ENCODE measurements at places on chromosomes 3 and 15.
A peak's percentile ranks its signal among the peaks of the same experiment; 100 is the strongest.

DNA sequence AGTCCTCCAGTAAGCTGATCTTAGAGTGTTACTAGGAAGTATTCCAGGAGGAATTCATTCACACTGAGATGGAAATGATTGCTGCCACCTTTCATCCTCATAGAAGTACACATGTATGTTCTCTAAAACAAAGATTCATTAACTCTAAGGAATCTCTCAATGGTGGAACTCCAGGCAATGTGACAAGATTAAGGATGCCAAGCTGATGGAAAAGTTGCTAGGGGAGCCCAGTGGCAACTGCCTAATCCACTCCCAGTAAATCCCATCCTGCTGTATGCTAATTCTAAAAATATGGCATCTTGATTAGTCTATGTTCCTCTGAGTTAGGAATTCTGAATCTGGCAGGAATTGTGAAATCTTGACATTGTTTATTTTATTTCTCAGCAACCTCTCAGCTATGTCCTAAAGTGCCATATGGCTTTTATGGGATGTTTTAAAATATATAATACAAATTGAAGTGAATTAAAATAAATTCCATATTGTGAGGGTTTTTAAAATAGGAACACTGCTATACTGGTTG is 210.0 kb upstream of the TRIM42 start:
- DNase-seq = no peak

- DNase-seq = peak; percentile 13
Measured at GRCh38 chr15:43285609-43286037, 18.9 kb upstream of the TGM5 start.

GRCh38 chr3:185423178-185423577 is 60.2 kb downstream of the MAP3K13 start:
- no peak for DNase-seq

DNA sequence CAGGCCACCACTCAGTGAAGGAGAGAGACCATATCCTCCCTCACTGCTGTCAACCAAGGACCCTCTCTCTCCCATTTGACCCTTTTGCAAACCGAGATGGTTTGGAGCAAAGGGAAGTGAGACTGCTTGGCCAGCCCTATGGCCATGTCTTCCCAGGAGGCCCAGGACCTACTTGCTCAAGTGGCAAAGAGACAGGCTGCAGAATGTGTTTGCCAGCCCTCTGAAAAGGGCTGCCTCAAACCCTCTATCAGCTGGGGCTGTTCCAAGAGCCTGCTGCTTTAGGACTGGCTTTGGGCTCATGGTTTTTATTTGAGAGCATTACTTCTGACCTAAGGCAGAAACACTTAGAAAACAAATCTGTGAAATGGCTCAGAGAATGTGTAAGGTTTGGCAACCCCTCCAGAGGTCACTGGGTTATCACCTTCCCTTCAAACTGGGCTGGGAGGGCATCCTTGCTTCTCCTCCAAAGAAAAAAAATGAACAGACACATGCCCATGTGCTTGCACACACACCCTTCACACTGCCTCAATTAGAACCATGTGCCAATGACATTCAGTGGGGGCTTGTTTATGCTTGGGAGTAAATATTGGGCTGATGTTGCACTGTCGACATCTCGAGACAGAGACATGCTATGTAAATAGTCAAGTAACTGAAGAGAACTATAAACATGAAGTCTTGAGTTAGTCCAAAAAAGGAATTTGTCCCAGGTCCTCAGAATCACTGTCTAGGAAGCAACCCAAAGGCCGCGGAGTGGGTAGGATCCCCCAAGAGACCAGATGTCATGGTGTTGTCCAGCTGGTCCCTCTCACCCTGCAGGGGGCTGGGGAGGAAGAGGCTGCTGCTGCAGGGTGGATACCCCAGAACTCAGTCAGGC is 49.8 kb upstream of the CTDSPL start:
- no peak for DNase-seq

GRCh38 chr3:139675327-139675726 is 2.4 kb downstream of the NMNAT3 start:
- no peak for DNase-seq

DNA sequence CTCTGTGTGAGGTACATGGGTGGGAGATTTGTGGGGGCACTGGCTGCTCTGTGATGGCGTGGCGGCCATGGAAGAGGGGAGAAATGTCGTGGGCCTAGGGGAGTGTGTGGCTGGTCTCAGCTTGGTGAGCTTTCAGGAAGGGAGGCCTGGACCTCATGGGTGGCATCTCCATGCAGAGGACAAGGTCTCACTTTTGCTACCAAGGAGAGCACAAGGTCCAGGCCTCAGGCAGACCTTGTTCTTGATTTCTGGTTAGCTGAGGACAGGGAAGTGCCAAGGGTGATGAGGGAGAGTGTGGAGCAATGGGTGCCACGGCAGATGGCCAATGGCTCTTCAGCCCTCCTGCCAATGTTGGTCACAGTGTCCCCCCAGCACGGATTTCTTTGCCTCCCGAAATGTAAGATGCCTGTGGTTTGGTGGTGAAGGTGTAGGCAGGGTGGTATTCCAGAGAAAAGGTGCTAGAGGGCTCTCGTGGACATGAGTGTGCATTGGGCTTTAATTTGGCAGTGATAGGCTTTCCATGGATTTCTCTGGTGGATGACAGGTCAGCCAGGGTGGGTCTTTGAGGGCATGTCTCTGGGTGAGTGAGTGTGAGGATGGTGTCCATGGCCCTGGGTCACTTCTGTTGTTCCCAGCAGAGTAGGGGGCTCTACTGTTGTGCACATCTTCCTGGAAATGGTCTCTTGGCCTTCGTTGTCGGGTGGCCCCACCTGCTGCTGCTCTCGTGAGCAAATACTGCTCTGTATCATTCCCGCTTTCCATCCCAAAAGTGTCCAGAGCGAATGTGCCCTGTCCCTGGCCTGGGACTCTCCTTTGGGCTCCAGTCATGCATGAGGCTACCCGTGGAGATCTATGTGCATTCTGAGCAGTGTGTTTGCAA is 108.0 kb downstream of the SNRPN start:
- DNase-seq = no peak

- no peak for DNase-seq
Measured at GRCh38 chr3:19744047-19744446, 190.0 kb downstream of the EFHB start.

GRCh38 chr15:91515188-91515754 is 338.2 kb upstream of the SLCO3A1 start:
- DNase-seq = no peak

DNA sequence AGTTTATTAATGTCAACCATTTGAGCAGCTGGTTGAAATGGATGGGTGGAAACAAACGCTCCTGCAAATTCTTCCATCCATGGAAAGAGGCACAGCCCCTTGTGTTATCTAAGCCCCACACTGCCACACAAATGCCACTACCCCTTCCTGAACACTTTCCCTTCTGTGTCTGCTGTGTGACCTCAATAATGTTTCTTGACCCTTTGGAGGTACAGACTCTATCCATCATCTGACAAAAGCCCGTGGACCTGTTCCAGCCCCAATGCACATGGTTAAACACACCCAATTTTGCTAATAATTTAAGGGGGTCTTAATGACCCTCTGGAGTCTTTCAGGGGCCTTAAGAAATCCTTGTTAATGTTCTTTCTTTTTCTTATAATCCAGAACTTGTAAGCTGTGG is 482.2 kb upstream of the CFAP20DC start:
- no peak for DNase-seq

GRCh38 chr3:81451611-81452010 is 309.8 kb downstream of the GBE1 start:
- DNase-seq = no peak

DNA sequence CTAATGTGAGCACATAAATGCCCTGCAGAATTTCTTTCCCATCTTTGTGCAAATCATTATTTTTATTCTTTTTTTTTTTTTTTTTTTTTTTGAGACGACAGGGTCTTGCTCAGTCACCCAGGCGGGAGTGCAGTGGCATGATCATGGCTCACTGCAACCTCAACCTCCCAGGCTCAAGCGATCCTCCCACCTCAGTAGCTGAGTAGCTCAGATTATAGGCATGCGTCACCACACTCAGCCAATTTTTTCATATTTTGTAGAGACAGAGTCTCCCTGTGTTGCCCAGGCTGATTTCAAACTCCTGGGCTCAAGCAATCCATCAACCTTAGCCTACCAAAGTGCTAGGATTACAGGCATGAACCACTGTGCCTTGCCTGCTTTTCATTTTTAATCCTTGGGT is 22.9 kb downstream of the DAG1 start:
- DNase-seq = no peak

DNA sequence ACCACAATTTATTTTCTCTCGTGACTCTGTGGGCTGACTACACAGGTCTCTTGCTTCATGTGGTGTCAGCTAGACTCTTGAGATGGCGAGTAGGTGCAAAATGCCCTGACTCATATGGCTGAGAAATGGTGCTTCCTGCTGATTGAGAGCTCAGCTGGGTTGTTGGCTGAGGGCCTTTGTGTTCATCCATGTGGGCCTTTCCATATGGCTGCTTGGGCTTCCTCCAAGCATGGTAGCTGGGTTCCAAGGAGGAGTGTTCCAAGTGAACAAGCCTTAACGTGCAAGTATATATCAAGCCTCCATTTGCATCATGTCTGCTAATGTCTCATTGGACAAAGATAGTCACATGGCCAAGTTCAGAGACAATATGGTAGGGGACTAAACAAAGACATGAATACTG is 164.0 kb downstream of the PDCD6IP start:
- no peak for DNase-seq

DNA sequence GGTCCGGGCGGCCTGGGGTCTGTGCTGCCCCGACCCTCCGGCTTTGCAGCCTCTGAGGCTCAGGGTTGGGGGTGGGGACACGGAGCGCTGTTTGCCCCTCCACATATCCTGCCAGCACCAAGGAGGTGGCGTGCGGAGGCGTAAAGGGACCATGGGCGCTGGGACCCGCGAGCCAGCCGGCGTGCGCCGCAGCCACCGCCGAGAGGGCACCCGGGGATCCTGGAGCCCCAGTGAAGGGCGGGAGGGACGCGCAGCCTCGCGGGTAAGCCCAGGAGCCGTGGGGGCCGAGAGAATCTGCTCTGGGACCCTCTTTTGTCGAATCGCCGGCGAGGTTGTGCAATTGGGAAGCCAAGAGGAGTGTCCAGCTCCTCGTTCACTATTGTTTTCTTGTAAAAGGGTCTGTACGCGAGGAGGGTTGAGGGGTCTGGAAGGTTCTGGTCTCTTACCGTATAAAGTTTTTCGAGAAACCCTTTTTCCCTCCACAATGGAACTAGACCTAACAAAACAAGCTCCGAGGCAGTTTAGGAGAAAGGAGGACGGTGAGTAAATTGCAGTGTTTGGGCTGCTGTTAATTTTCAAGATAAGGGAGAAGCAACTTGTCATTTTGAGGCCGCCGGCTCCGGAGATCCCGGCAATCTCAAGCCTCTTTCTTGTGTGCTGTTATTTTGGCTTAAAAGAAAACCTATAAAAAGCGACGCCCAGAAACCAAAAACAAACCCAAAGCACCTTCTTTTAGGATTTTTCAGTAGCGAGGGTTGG is 29.9 kb upstream of the ST3GAL6 start:
- DNase-seq = no peak

DNA sequence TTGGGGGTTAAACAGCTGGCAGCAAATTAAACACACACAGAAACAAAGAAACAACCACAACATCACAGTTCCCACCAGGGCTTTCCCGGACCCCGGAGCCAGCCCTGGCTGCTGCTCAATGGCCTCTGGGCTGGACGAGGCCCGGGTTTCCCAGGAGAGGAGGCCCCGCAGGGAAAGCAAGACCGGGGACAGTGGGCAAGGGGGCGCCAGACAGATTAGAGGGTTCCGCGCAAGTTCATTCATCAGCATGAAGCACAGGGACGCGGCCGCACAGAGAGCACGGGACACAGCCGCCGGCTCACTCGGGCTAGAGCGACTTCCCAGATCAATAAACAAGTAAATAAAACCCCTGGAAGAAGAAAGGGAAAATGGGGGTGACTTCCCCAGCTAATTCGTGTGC is 66.4 kb upstream of the RPL32 start:
- DNase-seq = no peak

DNA sequence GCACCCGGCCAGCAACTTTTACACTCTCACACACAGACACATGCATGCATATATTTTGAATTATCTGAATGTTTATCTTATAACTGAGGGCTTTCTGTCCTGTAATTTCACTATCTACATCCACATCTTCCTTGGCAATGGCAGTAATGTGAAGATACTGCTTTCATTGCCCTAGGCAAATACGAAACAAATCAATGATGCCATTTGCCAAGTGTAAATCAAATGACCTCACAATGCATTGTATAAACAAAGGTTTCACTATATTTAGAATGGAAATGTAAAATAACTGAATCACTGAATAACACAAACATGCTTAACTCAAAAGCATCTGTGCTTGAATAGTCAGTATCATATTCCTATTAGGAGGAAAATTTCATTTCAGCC is 455.6 kb downstream of the TBL1XR1 start:
- no peak for DNase-seq

DNA sequence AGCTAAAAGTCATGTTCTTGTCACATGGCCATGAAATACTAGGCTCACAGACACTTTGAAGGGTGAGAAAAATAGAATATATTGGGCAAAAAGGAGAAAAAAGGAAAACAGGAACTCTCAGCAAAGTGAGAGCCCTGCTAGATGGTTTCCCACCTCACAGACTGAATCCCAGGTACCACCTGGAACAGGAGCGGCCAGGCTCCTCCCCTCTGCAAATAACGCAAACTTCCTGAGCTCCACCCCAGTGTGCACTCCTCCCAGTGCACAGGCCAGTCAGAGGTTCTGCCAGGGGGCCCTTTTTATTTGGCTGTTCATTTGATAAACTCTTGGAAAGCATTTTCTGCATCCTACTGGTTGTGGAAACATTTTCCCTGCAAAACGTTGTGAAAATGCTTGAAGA is 780.4 kb downstream of the TBL1XR1 start:
- DNase-seq = no peak

DNA sequence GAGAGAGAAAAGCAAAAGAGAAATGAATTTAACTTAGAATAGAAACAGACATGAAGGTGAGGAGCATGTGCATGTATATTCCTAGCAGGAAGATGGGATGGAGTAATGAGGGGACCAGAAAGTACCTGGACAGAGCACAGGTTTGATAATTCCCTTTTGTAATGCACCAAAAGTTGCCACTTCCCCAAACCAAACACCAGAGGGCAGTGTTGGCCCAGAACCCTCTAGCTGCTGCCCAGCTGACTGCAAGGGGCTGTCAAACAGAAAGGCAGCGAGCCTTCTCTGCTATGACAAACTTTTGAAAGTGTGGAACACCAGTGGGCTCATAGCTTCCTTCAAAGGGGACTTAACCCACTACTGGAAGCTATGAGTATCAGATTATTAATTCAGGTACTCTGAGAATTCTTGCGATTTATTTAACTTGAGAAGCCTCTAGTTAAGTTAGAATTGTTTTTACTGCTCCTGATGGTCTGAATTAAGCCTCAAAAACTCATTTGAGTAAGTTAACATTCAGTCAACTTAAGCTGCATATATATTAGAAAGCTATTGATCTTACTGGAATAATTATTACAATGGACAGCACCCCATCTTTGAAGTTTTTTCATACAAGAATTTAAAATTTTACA is 234.9 kb downstream of the NEK10 start:
- DNase-seq = peak; percentile 15

DNA sequence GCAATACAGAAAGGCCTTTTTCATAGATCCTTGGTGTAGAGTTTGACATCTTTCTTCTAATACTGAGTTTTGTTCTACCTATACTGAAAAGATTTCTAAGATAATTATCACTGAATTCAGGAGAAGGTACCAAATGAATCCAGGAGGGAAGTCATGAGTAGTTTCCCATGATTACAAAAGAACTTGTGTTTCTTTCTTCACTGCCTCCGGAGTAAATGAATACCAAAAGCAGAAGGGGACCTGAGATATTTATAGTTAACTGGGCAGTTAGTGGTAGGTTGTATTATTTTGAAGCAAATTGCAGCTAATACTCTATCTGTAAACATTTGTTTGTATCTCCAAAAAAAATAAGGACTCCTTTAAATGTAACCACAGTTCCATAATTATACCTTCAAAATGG is 175.4 kb downstream of the SUCNR1 start:
- no peak for DNase-seq

Data from stimulated activated CD8-positive, alpha-beta memory T cell treated with anti-CD3 and anti-CD28 coated beads, Interleukin-15, amount 100 ng/mL, for 24 hours (primary cell).